ENCODE measurements at places on chromosomes 7 and 10.

DNA sequence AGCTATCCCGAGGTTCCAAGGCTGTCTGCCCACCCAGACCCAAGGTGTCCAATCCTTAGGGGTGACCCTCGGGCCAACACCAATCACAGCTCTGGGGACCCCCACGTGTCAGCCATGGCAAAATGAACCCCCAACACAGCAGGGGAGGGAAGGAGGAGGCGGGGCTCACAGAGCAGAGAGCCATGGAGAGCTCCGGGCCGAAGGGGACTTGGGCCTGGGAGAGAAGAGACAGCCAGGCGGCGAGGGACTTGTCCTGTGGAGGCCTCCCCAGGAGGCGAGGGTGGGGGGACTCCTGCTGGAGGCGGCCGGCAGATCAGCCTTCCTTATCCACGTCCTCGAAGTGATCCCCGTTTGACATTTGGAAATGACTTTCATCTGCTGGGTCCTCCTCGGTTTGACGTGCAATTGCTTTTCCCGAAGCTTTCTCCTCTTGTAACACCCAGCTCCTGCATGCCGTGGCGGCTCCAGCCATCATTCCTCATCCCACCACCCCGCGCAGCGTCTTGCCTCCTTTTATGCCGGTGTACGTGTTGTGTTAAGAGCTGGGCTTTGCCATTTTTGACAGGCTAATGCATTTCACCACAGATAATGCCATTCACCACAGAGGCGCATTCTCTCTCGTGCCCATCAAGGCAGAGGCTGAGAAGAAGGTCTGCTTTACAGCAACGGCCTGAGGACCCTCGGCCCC lies 337.4 kb downstream of the DNAJB6 start:
- DNase-seq = no peak

- DNase-seq = peak; percentile 3
Observed at GRCh38 chr10:45513551-45513950, 139.5 kb downstream of the ALOX5 start.

GRCh38 chr10:92064506-92064905 lies 140.9 kb downstream of the BTAF1 start:
- DNase-seq = no peak

DNA sequence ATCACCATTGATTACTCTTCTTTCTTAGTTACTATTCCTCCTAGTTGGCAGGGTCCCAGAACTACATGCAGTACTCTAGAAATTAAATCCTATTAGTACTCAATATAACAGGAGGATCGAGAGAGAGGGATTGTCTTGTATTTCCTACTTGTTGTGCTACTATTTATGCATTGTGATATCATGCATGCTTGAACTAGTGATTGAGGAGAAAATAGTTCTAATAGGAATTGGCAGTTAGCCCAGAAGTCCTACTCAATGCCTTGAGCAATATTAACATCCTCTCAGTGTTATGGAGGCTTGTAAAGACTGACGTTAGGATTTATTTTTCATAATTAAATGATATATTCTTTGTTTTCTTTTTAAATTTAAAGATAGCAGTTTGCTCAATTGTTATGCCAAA lies 67.4 kb downstream of the FOXP2 start:
- DNase-seq = peak; percentile 7

DNA sequence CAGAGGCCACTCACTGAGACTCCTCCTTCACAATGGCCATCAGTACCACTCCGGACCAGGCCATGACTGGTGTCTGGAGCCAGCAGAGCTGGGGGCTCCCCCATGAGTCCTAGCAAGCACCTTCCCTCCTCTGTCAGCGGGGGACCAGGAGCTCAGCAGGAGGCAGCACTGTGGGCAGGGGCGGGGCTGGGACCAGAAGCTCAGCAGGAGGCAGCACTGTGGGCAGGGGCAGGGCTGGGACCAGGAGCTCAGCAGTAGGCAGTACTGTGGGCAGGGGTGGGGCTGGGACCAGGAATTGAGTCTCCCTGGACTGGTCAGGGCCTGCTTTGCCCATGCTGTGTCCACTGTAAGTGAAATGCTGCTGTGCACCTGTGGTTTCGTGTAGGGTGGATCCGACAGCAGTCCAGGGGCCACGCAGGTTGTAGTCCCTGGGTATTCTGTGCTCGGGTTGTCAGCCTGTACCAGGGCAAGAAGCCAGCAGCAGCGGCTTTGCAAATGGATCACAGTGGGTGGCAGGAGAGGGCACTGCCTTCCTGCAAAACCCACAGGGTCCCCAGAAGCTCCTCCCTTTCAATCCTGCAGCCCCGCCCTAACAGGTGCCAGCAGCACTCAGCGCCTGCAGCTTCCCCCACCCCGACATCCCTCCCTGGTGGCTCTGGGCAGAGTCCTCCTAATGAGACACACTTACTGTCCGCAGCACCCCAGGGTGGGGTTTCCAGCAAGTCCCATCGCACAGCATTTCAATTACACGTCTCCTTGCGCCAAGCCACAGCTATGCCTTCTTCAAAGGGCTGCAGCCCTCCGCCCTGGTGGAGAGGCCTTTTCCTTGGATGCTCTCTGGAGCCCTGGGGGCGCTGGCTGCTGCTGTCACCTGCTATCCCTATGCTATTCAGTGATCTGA lies 220.5 kb downstream of the TCERG1L start:
- DNase-seq = no peak

All from LHCN-M2 (cell line).